ENCODE measurements at places on chromosomes 6 and 20. TPM values are rescaled to one million over a fixed set of nuclear protein-coding genes. Genes with fewer than 3 reads are reported as not detected.

FRMD1 gene
- total RNA-seq: 0.50 TPM

TRIM15 gene
- not detected for total RNA-seq

ZC2HC1B gene
- not detected for total RNA-seq

SAMD5 gene
- 1.5 TPM for total RNA-seq

GRCh38 chr6:119669221-119669620, 319.7 kb upstream of the MAN1A1 start:
- DNase-seq: no peak

GRCh38 chr20:14700639-14700960, 363.2 kb upstream of the FLRT3 start:
- no peak for DNase-seq

- DNase-seq: no peak
These were observed 1692.2 kb downstream of the HACE1 start for GRCh38 chr6:103167345-103168071.

DNA sequence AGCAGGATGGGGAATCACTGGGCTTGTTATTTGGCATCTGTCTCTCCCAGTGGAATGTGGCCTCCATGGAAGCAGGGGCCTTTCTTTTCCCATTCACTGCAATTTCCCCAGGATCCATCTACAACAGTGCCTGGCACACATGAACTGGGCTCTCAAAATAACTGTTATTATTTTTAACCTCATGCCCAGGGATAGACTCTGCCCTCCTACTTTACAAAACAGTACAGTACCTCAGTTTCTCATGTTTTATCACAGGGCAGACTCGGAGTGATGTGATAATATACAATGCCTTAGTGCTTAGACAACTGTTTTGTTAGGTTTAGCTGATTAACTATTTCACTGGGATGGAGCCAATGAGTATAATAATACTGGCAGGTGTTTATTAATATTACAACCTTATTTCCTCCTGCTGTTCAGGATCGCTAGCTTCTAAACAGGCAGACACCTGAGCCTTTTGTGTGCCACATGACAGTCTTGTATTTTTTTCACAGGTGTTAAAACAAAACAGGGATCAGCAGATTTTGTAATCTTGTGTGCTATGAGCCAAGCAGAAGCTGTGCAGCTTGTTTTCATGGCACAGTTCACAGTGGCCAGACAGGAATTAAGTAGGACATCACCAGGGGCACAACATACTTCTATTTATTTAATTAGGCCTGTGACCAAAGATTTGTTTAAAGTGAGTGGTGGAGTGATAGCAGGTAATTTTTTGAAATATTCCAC, 157.7 kb upstream of the EYA4 start:
- DNase-seq: no peak

GRCh38 chr6:13763740-13764381, 50.5 kb downstream of the MCUR1 start:
- DNase-seq: no peak

- DNase-seq: no peak
These were observed 145.6 kb downstream of the JARID2 start for GRCh38 chr6:15391500-15391899.

DNA sequence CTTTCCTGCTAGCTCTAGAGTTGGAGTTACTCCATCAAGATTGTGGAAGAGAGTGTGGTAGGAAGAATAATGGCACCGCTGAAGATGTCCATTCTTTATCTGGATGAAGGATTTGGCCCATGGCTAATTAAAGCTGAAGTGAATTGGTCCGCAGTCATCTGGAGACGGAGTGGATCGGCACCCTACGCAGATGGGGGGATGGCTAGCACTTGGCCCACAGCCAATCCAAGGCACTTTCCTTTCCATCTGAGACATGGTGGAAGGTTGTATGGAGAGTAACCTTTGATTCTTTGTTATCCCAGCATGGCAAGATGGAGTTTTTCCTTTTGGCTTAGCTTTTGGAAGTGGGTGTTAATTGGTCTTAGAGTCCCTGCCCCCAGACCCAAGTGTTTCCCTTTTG, 88.3 kb downstream of the JPH2 start:
- DNase-seq: no peak

- no peak for DNase-seq
These were observed 30.3 kb downstream of the ZNF318 start for GRCh38 chr6:43339168-43339567.

DNA sequence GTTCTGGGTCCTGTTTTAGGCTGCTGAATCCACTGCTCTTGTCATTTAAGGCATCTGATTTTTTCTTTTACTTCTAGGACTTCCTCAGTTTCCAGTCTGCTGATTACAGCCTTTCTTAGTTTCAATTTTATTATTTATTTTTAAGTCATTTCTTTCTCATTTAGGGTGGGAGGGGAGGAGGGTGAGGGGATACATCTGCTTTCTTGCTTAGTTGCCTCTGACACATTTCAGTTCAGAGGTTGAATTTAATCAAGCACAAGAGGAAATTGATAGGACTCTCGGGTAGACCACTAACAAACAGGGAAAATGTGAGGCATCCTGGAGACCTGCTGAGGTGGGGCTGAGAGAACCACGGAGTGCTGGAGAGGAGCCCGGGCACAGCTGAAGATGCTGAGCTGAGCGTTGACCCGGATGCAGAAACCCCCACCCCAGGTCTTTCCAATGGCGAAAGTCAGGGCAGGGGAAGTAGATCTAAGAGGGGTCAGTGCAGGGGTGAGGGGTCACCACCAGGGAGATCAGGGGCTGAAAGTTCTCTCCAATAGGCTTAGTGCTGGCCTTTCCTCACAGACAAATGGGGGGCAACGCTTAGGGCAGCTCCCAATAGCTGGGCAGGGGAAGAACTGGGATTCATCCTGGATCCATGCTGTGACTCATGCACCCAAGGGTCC, 7.6 kb upstream of the TREML2 start:
- DNase-seq: no peak

- no peak for DNase-seq
These were observed 37.4 kb downstream of the JAG1 start for GRCh38 chr20:10636326-10636818.

- no peak for DNase-seq
These were observed 721.1 kb downstream of the QKI start for GRCh38 chr6:164135511-164136132.

Data from heart left ventricle (tissue), 16 donors.